ENCODE measurements at places on chromosomes 7 and 10.

DNA sequence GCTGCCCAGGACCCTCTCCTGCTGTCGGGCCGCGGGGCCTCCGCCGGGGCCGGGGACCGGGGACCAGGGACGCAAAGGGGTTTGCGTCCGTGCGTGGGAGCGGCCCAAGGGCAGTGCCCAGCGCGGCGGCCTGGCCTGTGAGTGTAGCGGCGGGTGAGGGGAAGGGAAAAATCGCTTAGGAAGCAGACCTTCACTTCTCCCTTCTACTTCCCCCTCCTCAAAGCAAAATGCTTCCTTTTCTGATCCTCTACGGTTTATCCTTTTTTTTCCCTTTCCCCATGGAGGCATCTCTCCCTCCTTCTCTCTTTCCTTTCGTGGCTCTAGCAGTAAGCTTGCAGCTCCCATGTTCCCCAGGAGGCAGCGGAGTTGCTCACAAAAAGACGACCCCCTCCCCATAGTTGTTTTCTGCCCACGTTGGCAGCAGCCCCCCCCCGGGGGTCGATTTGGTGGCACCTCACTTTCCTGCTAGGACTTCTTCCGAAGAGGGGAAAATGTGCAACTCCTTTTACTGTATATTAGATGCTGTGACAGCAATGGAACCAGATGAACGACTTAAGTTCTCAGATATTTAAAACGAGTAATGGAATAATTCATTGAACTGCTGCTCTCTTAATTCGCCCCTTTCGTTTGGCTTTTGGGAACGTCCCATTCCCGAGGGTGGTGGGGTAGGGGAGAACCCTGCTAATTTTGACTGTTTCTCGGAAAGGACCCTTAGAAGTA, 724 bp downstream of the CAPZA2 start:
- DNase-seq, result no peak

DNA sequence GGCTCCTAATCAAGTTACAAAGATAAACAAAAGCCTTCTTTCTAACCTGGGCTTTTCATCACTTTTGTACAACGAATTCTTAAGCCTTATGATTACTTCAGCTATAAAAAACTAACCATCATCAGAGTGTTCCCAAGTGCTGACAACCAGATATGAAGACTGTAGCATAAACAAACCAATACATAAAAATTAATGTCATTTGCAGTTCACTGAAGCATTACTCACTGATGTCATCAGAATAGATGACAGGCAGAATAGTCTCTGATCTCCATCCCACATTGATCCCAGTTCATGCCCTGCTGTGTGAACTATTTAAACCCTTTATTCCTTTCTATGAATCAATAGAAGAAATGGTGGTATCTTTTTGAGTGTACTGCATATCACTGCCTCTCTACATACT, 84.4 kb downstream of the DNAJC1 start:
- no peak for DNase-seq

DNA sequence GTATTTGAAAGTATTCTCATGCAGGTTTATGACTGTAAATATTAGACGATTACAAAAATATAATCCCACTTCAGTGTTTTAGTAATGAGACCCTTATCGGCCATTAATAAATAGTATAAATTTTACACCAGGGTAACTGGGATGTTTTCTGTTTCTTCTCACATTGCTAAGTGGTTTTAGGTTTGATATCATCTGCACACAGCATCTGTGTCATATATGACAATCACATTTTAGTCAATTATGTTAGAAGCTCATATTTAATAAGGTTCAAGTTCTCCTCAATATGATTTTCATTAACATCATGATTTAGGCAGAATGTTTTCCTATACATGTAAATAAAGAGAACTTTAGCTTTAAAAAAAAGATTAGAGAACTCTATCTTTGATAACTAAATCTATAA, 66.8 kb downstream of the ATAD1 start:
- no peak for DNase-seq

DNA sequence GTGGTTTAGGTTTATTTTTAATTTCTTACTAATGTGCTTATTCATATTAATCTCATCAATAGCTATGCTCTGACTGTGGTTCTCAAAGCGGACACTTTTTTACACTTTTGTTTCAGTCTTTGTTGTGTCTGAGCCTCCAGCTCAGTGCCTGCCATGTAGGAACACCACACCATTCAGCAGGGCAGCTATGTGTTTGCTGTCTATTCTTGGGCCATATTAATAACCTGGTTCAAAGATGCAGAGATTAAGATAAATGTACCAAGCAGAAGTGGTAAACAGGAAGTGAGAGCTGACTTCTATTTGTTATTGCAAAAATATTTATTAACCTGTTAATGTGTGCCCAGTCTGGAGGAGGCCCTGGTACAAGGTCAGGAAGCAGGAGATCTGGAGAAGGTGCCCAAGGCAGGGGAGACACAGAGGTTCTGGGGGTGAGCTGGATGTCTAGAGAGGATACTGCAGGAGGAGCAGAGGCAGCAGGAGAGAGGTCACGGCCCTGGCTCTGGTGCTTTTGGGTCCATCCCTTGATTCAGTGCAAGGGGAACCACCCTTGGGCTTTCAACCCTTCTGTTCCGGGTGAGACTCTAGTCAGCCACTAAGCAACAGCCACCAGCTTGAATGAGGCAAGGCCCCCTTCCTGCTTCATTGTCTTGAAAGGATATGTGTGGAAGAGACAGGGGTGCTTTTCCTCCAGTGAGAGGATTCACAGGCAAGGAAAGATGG, 1.9 kb downstream of the TBXAS1 start:
- DNase-seq, result no peak

DNA sequence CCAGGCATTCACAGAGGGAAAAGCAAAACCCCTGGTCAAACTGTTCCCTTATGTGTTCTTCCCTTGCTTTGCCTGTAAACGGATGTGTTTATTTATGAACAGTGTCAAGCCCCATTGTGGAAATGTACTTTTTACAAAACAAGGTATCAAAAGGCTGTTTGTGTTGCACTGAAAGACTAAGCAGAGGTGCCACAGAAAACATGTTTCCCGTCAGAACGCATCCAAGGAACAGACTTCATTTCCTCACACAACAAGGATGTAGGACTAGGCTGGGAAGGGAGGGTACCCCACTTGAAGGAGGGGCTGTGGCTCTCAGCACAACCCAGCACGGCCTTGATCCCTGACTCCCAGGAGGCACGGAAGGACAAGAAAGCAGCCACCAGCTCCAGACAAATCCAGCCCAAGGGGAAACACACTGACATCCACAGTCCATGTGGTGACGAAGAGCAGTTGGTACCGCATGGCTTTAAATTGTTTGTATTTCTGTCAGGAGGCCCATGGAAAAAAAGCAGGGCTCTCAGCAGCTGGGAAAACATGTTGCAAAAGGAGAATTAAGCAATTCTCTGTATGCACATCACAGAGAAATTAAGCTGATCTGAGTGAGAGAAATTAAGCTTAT, 85.6 kb downstream of the RNF216 start:
- peak; percentile 70 for DNase-seq

GRCh38 chr10:97888641-97889262, 39.1 kb downstream of the GOLGA7B start:
- no peak for DNase-seq

- no peak for DNase-seq
Measured at GRCh38 chr7:27966219-27966780, 214.3 kb downstream of the JAZF1 start.

- no peak for DNase-seq
Measured at GRCh38 chr7:81507221-81507620, 262.6 kb downstream of the HGF start.

GRCh38 chr7:107164092-107164491, 4.7 kb upstream of the HBP1 start:
- DNase-seq, result no peak

DNA sequence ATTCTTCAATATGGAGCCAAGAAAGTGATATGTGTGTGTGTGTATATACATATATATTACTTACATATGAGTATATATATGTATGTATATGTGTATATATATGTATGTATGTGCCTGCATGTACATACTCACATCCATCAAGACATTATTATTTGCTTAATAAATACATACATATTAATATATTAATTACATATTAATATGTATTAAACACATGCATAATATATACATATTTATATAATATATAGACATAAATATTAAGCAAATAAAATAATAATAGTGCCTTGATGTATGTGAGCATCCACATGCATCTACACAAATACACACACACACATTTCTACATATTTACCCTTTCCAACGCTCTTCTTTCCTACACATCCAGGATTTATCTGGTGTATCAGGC, 88.7 kb upstream of the KCNMA1 start:
- DNase-seq, result no peak

DNA sequence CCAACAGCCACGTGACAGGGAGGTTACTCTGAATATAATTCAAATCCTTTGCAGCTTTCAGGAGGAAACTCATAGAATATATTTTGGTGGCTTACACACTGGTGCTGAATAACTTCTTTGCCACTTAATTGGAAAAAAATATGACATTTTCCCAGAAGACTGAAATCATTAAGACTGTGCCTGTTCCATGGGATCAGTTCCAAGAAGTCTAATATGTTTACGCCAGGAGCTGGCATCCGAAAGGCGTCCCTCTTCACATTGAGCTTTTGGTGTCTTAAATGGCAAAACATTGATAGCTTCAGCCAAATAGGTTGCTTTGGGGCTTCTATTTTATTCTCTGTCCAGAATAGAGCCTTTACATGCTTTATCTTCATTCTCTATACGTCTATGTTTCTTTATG, 917.6 kb upstream of the LRRTM3 start:
- DNase-seq, result no peak

- no peak for DNase-seq
Measured at GRCh38 chr10:100489396-100489795, 26.6 kb downstream of the WNT8B start.

- no peak for DNase-seq
Measured at GRCh38 chr7:95264363-95264891, 59.9 kb downstream of the PON1 start.

GRCh38 chr10:2874963-2875362, 192.4 kb upstream of the PFKP start:
- no peak for DNase-seq

DNA sequence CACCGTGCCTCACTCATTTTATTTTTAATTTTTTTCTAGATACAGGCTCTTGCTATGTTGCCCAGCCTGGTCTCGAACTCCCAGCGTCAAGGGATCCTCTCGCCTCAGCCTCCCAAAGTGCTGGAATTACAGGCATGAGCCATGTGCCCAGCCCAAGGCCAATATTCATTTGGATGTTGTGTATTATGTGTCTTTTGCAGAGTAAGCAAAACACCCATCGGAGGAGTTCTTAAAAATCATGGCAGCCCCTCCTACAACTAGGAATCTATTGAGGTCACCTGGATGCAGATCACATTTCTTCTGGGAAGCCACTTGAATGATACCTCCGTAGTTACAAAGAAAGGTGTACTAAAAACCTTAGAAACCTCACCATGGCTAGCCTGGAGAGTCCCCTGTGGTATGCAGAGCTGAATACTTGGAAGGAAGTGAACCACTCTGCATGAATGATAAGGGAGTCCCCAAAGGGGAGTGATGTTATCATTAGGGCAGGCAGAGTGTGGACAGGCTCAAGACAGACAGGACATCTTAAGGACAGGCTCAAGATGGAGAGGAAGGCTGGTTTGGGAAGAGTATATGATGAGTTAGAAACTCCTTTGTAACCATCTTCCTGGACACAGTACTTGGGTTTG, 185.7 kb downstream of the TAX1BP1 start:
- DNase-seq, result no peak

- DNase-seq, result no peak
Measured at GRCh38 chr7:6636741-6637543, at the start of gene ZNF316. Gene ZNF316 (plus strand): TSS chr7:6637318. CDS start chr7:6642410, 5,092 bp downstream.

DNA sequence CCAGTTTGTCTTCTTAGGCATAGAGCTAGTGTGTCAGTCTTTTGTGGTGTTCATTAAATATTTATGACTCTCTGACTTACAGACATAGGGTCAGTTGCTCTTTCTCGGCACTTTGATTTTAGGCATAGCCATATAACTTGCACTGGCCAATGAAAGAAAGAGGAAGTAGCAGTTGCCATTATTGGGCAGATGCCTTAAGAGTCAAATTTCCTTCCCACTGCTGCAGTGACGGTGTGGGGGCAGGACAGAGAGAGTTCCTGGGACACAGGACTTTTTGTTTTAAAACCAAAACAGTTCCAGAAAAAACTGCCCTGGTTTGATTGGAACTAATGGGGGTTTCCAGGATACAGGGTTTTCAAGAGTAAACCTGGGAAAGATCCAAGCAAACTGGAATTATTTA, 60.2 kb upstream of the PHF14 start:
- DNase-seq, result no peak

- DNase-seq, result no peak
Measured at GRCh38 chr7:151694828-151695580, 175.3 kb upstream of the RHEB start.

DNA sequence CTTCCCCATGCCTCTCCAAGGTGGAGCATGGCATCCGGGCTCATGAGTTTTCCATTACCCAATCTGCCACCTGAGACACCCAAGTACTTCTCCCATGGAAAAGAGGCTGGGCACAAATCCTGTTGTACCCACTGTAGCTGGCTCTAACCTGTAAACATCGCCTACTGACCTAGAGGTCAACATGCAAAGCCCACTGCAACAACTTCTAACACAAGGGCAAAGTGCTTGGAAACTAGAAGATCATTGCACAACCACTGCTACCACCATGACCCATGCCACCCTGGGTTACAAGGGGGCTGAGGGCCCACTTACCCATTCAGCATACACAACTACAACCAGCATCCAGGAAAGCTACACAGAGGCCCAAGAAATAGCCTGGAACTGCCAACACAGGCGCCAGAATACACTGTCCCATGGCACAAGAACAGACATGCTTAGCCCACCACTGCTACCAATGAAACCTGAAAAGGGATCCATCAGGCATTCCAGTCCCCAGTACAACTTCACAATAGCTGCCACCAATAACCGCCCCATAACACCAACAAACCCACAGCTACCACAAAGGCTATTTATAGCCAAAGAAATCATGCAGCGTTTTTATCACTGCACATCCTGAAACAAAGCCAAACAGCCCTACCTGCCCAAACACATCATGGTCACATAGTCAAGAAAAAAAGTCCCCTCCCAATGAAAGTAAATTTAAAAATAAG, 63.4 kb downstream of the RNF32 start:
- no peak for DNase-seq

- DNase-seq, result no peak
Measured at GRCh38 chr10:112379635-112380296, 5.8 kb downstream of the ACSL5 start.

- DNase-seq, result peak; percentile 20
Measured at GRCh38 chr10:86648704-86649427, 5.5 kb upstream of the OPN4 start.

DNA sequence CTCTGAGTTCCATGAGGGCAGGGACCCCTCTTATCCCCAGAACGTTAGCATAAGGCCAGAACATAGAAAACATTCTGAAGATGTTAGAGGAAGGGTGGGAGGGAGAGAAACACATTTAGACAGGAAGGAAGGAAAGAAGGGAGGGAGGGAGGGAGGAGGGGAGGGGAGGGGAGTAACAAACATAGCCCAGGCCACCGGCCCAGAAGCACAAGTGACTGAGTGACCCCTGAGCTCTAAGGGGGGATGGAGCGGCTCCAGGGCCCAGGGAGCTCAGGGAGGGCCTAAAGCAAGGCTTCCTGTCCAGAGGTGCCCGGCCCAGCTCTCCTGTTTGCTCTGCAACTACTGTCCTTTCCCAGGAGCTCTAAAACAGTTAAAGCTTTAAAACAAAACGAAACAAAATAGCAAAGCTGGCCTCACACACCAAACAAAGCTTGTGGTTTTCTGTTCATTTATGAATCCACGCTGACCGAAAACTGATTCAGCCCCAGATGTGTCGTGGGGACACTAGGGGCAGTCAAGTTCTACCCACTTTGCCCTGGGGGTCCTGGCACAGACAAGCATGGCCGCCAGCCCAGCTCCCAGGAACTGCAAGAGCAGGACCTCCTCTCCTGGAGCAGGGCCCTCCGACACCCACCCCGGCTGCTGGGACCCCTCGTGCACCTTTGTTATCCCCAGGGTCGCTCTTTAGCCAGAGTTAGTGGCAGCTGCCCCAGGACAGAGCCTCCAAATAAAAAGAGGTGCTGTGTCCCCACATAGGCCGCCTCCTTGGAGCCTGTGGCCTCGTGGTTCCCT, 496.2 kb upstream of the FOXK1 start:
- DNase-seq, result no peak

Measured in AG04450 (cell line).